Daoy (cell line): ENCODE measurements at places on chromosomes 1 and 21. TPM values are rescaled to one million over a fixed set of nuclear protein-coding genes. Genes with fewer than 3 reads are reported as not detected.

GRCh38 chr1:247390996-247391395 is 25.0 kb upstream of the NLRP3 start:
- no peak for DNase-seq

DNA sequence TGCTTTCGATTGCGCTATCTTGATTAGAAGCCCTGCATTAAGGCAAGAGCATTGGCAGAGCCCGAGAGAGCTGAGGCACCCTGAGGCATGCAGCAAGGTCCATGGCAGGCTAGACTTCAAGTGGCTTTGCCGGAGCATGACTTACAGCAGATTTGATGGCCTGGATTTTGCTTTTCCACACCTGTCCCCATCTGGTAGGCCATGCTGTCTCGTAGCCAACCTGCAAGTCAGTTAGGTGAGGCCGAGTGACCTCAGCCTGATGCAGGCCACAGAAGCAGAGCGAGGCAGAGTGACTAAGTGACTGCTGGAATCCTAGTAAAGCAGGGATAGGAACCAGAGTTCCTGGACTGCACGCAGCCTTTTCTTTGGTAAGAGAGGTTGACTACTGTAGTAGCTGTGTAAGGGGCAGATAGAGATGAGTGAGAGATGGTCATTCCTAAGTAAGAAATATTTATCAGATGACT is 148.9 kb downstream of the PBX1 start:
- DNase-seq = peak; percentile 81

GRCh38 chr1:97192872-97193572 is 471.4 kb downstream of the PTBP2 start:
- peak; percentile 95 for DNase-seq

DNA sequence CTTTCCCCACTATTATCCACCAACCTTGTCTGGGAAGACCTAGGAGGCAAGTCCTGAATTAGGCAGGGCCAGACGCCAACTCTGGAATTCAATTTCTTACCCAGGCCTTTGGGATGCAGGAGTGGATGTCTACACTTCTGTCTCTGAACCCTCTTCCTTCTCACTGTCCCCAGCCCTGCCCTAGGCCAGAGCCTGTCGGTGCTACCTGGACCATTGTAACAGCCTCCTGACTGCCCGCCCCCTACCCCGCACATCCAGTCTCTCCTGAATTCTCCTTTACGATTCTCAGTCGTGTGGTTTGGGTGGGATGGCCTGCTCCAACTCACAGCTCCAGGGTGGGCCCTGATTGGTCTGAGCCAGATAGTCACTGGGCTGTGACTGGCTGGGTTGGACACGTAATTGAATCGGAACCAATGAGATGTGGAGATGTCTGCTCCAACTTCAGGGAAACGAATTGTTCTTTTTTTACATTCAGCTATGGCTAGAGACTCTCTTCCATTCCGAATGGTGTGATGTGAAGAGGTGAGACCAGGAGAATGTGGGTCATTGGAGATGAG is 304.6 kb downstream of the PTPRU start:
- no peak for DNase-seq

The ILDR2 gene
- total RNA-seq = 9.6 and 15.7 TPM in 2 replicates

The TSSK3 gene
- 1.9 TPM in 1 of 2 replicates, not detected in the other for total RNA-seq
